ENCODE measurements at places on chromosomes 1 and 21.

DNA sequence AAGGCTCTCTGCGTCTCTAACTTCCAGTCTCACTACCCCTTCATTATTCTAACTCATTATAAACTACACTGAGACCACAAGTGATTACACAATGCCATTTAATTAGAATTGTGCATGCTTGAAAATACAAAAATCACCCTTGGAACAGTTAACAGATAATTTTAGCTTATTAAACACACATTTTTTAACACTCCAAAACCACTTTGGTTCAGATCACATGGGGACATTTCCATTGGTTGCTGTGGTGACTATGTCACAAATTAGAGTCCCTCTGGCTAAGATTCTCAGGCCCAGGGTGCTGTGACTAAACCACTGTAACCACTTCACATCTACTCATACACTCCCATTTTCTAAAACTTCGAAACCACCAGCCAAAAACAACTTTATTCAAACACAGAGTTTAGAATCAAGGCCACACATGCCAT is 43.0 kb downstream of the JAK1 start:
- peak; percentile 50 for DNase-seq

- DNase-seq, result no peak
Measured at GRCh38 chr1:245622332-245623014, 467.7 kb downstream of the KIF26B start.

DNA sequence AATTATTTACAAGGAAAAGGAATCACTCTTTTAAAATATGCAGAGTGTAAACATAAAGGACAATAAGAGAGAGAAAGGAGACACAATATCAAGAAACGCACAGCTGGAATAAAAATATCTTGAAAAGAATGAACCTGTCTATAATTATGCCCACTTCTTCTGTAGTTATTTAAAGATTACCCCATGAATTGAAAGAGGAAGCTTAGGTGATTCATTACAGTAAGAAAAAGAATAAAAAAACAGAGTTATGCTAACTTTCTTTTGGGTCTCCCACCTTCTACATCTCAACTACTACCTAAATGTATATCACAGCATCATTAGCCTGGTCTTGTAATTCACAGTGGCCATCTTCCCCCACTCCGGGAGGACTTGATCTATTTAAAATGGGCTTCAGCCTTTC is 182.1 kb downstream of the MRPL39 start:
- no peak for DNase-seq

DNA sequence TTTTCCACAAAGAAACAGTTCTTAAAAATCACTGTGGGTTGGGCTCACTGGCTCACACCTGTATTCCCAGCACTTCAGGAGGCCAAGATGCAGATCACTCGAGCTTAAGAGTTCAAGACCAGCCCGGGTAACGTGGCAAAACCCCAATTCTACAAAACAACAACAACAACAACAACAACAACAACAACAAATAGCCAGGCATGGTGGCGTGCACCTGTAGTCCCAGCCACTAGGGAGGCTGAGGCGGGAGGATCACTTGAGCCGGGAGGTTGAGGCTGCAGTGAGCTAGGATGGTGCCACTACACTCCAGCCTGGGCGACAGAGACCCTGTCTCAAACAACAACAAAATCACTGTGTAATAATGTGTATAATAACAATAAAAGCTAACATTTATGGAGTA is 40.8 kb downstream of the CDCP2 start:
- no peak for DNase-seq

- no peak for DNase-seq
Measured at GRCh38 chr1:17310068-17310640, 2.2 kb downstream of the PADI4 start.

DNA sequence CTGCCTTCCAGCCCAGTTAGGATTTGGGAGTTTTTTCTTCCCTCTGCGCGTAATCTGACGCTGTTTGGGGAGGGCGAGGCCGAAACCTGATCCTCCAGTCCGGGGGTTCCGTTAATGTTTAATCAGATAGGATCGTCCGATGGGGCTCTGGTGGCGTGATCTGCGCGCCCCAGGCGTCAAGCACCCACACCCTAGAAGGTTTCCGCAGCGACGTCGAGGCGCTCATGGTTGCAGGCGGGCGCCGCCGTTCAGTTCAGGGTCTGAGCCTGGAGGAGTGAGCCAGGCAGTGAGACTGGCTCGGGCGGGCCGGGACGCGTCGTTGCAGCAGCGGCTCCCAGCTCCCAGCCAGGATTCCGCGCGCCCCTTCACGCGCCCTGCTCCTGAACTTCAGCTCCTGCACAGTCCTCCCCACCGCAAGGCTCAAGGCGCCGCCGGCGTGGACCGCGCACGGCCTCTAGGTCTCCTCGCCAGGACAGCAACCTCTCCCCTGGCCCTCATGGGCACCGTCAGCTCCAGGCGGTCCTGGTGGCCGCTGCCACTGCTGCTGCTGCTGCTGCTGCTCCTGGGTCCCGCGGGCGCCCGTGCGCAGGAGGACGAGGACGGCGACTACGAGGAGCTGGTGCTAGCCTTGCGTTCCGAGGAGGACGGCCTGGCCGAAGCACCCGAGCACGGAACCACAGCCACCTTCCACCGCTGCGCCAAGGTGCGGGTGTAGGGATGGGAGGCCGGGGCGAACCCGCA is at the start of gene PCSK9:
PCSK9 (plus strand) TSS at position 207 of the 741 bp plus-strand sequence; CDS start at position 497, 290 bp downstream.
- DNase-seq, result peak; percentile 34
